ENCODE measurements at places on chromosomes 11 and 22.

DNA sequence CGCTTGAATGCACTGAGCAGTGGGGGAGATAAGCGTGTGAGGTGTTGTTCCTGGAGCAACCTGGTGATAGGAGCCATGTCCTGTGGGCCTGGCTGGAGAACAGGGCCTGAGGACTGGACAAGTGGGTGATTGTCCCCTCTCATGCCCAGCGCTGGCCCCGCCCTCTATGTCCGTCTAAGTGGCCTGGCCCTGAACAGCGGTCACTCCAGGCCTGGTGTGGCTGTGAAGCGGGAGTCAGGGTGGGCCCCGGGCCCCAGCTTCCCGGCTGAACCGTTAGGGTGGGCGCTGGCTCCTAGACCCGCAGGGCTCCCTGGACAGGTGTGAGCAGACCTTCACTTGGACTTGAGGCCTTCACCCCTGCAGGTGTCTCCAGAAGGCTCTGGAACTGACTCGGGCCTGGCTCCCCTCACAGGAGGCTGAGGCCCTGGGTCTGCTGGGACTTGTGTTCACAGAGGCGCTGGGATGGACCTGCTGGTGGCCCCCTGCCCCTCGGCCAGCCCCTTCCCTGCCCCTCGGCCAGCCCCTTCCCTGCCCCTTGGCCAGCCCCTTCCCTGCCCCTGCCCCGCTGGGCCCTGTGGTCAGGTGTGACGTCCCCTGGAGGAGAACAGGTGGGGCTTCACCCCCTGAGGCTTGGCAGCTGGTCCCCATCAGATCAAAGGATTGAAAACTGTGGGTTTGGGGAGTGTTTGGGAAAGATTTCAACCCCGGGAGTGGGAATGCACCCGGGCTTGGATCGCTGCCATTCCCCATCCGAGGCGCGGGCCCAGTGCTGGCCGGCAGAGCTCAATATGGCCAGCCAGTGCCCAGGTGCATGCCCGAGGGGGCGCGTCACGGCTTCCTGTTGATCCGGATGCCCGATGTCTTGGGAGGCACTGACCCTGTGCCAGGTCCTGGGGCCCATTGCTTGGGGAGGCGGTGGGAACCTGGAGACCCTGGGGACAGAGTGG lies 3.2 kb upstream of the MUC6 start:
- DNase-seq: no peak

DNA sequence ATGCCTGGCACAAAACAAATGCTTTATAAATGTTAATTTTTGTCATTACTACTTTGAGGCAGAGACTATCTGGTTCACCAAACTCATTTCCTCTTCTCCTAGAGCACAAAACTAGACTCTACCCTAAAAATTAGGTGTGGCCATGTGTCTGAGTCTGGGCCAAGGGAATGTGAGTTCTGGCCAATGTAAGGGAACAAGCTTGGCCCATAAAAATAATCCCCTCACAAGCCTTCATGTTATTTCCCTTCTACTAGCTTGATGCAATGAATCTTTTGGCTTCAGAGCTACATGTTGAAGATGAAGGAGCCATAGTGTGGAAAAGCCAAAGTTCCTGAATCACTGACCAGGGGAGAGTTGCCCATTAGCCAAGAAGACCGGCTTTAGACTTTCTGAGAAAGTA lies 406.5 kb upstream of the CCDC90B start:
- DNase-seq: no peak

DNA sequence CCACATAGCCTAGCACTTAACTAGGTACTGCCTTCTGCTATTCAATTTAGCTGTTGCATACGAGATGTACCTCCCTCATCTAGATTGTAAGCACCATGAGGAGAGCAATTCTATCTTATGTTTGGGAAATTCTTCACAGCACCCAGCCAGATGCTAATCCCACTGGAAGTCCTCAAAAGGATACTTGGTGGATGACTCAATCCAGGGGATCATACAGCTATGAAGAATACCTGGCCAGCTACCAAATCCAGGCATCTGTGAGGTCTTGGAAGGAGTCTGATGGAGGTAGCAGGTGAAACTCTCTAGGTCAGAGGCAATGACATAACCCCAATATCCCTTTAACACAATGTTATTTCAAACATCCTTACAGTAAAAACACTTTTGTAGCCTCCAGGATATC lies 167.8 kb upstream of the NCAM1 start:
- no peak for DNase-seq

GRCh38 chr11:46259971-46260560 lies 17.4 kb upstream of the CREB3L1 start:
- no peak for DNase-seq

DNA sequence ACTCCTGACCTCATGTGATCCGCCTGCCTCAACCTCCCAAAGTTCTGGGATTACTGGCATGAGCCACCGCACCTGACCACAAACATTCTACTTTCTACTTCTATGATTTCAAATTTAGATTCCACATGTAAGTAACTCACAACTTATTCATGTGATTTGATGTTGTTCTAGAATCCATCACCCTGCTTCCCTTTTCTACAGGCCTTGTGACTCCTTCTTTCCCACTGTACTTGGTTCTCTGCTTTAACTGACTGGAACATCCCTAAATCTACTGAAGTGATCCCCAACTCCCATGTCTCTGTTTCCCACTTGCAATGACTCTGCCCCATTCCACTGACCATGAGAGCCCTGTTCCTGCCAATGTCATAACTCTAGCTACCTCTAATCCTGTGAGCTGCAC lies 25.7 kb upstream of the MRPL17 start:
- DNase-seq: no peak

DNA sequence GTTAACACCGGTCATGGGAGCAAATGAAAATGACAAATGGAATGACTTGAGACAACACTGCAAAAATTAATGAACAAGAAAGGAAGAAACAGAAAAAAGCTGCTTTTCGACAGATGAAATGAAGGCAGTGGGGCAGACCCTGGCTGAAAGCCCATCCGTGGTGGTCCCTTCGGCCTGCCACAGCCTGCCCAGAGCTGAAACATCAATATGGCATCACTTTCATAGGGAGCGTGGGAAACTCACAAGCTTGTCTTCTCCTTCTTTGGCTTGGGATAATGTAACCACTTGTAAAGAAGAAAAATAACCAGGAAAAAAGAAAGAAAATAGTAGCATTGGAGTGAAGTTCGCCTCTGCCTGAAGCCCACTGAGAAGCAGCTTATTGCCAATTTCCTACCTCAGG lies 78.8 kb downstream of the CTTN start:
- no peak for DNase-seq

GRCh38 chr11:95487391-95487790 lies 256.4 kb upstream of the SESN3 start:
- DNase-seq: no peak

DNA sequence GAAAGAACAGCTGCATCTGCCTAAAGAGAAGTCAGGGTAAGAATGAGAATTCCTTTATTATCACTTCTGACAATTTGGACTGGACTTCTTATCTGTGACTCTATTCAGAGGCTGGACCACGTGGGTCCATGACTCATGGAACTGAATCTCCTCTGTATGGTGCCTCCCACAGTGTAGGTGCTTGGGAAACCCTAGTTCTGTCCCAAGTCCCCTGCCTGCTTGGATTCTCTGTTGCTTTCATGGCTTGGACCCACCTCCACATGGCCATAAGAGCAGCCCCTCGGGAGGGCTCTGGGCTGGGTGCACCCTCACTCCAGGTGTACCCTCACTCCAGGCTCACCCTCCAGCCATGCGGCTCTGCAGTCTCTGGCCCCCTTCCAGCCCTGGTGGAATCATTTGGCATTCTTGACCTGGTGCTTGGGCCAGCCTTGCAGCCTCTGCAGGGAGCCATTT lies 153.4 kb downstream of the CACNA1I start:
- DNase-seq: no peak

GRCh38 chr22:44728761-44729324 lies 23.5 kb upstream of the ARHGAP8 start:
- DNase-seq: no peak

DNA sequence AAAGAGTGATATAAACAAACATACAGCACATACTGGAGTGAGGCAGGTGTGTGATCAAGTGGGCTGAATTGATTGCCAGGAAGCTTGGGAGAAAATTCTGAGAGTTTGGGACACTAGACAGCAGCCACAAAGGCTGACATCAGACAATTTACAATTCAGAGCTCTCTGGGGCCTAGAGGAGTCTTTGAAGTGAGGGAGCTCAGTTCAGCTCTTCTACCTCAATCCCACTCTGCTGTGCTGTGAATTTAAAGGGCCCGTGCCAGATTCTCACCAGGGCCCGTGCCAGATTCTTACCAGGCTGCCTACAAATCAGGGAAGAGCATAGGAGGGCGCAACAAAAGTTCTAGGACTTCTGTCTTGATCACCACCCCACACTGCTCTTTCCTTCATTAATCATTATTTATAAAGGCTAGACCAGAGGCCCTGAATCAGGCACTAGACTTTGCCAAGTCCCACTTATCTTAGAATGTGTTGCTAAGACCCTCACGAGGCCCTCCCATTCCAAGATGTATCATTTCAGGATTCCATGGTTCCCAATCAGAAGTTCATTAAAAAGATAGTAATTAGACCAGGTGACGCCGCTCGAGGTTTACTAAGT lies 112.4 kb downstream of the KIRREL3 start:
- DNase-seq: no peak

DNA sequence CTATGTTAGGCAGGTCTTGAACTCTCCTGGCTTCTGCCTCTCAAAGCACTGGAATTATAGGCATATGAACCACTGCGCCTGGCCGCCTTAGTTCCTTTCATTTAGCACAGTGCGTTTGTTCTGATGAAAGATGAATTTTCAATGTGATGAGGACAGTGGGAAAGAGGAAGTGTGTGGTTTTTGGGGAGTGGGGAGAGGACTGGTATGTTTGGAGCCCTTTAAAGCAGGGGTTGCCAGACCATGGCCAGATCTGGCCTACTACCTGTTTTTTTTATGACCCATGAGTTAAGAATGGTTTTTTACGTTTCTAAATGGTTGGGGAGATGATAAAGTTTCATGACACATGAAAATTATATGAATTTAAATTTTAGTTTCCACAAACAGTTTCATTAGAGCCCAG lies 12.5 kb downstream of the ATXN10 start:
- no peak for DNase-seq

DNA sequence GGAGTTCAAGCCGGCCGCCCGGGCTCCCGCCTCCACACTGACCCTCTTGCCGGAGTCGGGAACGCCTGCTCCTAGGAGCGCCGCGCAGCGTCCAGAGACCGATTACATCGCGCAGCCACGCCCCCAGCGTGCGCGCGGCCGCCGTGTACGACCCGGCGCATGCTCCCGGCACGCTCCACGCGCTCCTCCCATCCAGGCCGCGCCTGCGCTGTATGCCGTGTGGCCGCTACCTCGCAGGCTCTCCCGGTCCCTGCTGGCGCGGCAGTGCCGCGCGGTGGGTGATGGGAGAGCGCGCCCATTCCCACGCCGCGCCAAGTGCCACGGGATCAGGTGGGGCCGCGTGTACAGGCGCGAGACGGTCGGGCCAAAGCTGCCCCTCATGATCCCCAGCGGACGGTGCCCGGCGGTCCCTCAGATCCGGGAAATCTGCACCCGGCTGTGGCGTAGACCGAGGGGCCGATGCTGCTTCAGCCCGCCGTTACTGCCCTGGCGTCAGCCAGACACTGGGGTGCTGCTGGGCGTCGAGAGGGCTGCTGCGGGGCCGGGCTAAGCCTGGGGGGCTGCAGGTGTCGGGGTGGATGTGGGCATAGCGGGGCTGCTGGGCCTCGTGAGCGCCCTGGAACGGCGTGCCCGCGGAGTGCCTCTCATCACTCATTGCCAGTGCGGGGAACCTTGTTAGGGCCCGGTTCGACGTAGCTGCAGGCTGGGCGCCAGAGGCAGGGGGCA lies at the start of the genes GNB1L and RTL10:
Gene GNB1L (minus strand): TSS at position 97 of the 726 bp plus-strand sequence. CDS start 33,519 bp downstream, outside the sequence.
Gene RTL10 (minus strand): TSS at position 97 of the 726 bp plus-strand sequence. CDS start 2,613 bp downstream, outside the sequence.
- DNase-seq: peak; percentile 99

DNA sequence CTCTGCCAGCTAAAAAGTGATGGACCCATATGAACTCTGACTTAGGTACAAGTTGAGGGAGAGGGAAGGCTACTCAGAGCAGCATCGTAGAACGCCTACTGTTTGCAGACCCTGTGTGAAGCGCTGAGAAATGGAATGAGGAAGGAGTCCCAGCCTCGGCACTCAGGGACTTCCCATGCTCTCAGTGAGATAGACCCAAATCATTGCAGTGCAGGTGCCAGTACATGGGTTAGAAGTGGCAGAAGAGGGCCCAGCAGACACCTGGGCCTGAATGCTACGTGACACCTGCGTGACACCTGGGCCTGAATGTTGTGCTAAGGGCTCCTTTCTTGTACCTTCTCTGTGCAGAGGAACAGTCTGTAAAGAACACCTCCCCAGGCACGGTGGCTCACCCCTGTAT lies 2.6 kb upstream of the PDGFB start:
- no peak for DNase-seq

DNA sequence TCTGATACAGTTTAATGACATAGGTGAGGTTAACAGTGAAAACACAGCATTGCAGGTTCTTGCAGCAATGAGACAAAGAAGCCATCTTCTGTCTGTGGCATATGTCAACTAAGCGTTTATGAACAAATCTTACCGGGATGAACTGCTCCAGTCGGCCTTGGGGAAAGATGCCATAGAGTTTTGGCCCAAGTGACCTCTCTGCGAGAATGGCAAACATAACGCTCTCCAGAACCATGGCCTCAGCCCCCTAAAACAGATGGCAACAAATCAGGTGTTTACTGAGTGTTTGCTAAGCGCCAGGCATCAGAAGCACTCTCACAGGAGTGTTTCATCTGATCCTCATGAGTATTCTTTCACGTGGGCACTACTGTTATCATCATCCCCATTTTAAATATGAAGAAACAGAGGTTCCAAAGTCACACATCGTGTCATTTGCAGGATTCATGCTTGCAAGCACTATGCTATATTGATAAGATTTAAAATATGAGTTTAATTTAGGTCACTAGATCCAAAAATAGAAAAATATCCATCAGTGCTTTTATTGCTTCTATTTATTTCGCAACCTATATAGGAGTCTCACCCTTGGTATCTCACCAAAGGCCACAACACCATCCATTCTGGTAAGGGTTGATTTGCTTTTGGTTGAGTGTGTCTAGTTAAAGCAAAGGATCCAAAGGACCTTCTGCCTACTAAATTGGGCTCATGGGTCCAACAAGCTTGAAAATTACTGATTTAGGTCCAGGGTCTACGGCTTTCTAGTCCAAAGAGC lies 35.9 kb downstream of the TCIRG1 start:
- DNase-seq: no peak

DNA sequence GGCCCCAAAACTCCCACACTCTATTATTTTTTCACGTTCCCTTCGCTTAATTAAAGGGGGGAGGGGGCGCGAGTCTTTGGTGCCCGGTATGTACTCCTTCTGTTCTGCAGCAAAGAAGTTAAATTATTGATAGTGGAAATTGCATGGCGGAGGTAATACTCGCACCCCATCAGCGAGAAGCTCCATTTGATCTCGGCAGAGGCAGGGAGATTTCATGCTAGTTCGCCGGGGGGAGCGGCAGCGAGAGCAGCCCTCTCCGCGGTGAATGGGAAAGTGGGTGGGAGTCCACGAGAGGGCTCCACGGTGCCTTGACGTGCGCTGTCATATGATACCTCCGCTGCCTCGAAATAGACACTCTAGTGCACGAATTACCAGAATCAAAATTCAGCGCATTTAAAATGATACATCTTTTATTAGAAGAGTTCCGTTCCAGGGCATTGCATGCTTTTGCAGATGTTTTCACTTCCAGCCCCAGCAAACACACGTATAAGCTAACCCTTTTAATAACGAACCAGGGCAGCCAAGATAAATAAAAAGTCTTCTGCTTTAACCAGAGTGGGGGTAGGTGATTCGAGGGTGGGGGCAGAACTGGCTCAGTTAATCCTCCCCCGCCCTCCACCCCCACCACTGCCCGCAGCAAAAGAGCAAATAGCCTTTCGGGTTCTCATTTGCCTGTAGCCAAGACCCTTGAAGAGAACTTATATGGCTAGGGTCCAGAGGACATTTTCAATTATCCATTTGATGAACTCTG lies 1.3 kb upstream of the BDNF start:
- peak; percentile 81 for DNase-seq

All from retina (tissue), 1 donor.